ENCODE measurements at places on chromosomes 6 and 20. TPM values are rescaled to one million over a fixed set of nuclear protein-coding genes. Genes with fewer than 3 reads are reported as not detected.
A peak's percentile ranks its signal among the peaks of the same experiment; 100 is the strongest.

GRCh38 chr6:56643379-56644089 lies 845 bp upstream of the DST start:
- no peaks in the 10 kb centered on the region for H3K4me1 ChIP-seq
- peaks cover 55% of the 10 kb centered on the region for H3K36me3 ChIP-seq
- no peaks in the 10 kb centered on the region for H3K27me3 ChIP-seq
- H3K4me3 ChIP-seq: no peak overlapping the region

DNA sequence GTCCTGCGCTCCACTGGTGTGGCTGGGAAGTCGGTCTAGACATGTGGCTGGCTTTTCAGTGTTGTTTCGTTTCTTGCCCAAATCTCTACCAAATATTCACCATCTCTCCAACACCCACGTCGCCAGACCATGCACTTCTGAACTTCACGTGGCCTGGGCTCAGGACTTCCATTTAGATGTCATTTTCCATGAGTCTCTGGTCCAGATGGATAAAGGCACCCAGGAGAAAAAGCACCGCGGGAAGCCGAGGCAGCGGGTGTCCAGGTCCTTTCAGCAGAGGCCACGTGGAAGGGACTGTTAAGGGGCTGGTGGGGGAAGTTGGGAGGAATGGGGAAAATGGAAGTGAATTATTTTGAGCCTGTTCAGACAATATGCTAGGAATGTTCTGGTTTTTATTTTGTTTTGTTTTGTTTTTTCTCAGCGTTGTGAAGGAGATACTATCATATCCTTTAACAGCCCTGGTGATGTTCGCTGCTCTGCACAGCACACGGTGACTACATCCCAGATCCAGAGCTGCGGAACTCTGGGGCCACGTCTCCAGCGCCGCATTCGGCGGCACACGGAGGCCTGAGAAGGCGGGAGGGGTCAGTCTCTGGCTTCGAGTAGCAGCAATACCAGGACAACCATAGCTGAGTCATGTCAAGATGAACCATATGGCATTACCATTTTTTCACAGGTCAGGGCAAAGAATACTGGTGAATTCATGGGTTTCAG lies 230.3 kb downstream of the THBS2 start:
- H3K27ac ChIP-seq: no peak overlapping the region
- DNase-seq: no peak
- no peaks in the 10 kb centered on the region for H3K27me3 ChIP-seq
- H3K4me1 ChIP-seq: no peaks in the 10 kb centered on the region
- no peak overlapping the region for H3K4me3 ChIP-seq

- no peak for DNase-seq
- H3K27ac ChIP-seq: peak overlapping the region; percentile 42
- H3K4me3 ChIP-seq: no peak overlapping the region
Measured at GRCh38 chr20:62914436-62914835, 11.9 kb downstream of the DIDO1 start.

Gene GNAS-AS1
- 1.1 TPM for total RNA-seq

Gene GGTLC1
- total RNA-seq: 105 TPM

Measured in upper lobe of right lung (tissue), 1 donor.